ENCODE measurements at places on chromosomes 7 and 10.
A peak's percentile ranks its signal among the peaks of the same experiment; 100 is the strongest.

GRCh38 chr7:24652251-24652939 lies 79.1 kb downstream of the PALS2 start:
- DNase-seq: peak; percentile 15

DNA sequence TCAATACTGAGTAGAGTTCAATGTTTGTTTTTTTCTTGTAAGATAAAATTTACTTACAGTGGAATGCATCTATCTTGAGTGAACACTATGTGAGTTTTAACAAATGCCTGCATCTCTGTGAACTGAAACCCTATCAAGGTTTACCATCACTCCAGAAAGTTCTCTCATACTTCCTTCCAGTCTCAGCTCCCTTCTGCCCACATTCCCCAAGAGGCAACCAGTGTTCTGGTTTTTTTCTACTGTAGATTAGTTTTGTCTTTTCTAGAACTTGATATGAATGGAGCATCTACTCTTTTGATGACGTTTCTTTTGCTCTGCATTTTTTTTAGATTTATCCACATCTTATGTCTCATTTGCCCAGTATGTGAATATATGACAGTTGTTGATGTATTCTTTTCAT lies 17.1 kb downstream of the WIPI2 start:
- no peak for DNase-seq

DNA sequence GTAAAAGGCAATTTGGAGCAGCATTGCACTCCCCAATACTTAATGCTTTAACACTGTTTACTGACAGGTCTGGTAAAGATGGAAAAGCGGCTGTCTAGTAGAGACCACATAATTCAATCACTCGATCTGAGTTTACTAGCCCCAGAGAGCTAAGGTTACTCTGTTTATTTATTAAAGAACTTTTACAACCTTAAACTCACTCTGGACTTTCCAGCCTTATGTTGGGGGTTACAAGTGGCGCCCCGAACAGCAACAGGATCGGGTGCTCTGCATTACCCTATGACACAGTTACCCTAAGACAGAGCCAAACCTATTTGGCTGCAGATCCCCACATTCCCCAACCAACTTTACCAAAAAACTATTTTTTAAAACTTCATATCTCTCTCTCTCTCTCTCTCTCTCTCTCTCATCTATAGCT lies 43.9 kb downstream of the MRPS24 start:
- DNase-seq: no peak

DNA sequence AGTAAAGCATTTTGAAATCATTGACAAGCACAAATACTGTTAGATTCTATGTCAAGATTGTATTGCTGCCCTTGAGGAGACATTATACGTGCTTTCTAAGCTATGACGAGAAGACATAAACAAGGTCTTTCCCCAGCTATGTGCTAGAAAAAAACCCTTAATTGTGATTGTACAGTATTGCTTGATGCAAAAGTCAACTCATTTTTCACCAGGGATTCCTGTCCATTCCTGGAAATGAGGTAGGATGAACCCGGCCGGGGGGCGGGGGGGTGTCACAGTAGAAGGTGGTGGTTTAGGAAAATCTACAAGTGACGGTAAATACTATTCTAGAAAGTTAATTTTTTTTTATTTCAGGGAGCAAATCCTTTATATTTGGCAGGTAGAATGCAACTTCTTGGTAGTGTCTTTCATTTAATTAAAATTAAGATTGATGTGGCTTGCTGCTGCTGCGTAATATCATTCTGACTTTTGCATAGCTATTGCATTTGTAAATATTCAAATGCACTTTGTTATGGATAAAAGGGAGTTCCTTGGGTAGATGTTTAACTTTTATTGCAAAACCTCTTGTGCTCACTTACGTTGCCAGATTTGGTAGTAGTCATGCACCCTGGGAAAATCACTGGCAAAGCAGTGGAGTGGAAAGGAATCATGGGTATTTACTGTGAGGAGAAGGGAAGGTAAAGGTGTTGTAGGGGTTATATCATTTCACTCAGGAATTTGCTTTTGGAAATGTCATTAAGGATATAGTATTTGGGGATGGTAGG lies 164.4 kb upstream of the PRPS1L1 start:
- no peak for DNase-seq

GRCh38 chr7:105788356-105788755 lies 88.0 kb downstream of the ATXN7L1 start:
- no peak for DNase-seq

- DNase-seq: no peak
Observed at GRCh38 chr7:99422625-99423024, 13.9 kb downstream of the BUD31 start.

- DNase-seq: peak; percentile 16
Observed at GRCh38 chr10:133224756-133225372, 5.2 kb upstream of the UTF1 start.

- DNase-seq: no peak
Observed at GRCh38 chr7:128844777-128845311, 14.6 kb downstream of the FLNC start.

DNA sequence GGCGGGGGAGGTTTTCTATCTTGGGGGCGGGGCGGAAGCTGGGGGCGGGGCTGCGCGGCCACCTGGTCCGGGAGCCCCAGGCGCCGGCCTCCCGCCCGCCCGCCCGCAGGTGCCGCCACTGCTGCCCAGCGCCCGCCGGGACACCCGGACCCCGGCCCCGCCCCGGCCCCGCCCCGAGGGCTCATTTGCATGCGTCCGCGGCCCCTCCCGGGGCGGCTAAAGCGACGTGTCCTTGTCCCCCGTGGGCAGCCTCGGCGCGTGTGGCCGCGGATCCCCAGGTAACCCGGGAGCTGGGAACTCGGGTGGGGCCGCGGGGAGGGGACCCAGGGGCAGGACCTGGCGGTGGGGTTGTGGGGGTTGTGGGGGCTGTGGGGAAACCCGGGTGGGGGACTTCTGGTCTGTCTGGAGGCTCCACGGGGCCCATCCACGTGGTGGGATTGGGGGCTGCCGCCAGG lies at the start of gene BHLHA15:
TSS of gene BHLHA15 (plus strand) at position 219 of the 455 bp plus-strand sequence. CDS start 871 bp downstream, outside the sequence.
- no peak for DNase-seq

GRCh38 chr7:2017914-2018568 lies 214.7 kb downstream of the MAD1L1 start:
- DNase-seq: no peak

DNA sequence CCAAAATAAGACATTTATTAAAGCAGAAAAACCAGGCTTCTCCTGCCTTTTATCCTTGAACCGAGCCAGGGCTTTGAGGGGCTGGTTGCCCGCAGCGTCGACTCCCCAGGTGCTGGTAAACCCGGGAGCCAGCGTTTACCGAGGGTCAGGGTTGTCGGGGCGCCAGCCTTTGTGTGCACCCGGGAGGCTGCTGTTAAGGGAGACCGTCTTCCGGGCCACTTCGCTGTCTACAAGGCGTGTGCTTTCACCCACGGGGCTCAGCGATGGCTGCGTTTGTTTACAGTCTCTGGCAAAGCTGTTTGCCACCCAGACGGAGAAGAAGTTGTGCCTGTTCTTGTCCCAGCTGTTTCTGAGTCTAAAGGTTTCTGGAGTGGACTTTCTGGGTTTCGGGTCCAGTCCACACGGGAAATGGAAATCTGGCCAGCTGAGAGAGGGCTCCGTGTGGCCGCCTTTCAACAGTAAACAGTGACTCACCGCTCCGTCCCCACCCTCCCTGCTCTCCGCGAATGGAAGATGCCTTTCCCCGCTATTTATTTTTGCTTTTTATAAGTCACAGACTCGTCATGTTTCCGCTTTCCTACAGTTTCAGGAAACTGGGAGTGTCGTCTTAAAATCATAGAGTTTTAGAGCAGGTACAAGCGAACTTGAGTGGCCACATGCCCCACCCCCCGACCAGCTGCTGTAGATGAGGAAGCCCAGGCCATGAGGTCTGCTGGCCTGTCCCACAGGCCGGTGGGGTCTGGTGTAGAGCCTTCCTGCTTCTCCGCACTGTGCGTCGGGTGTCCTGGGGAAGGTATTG lies 2.2 kb downstream of the MAFK start:
- DNase-seq: no peak

DNA sequence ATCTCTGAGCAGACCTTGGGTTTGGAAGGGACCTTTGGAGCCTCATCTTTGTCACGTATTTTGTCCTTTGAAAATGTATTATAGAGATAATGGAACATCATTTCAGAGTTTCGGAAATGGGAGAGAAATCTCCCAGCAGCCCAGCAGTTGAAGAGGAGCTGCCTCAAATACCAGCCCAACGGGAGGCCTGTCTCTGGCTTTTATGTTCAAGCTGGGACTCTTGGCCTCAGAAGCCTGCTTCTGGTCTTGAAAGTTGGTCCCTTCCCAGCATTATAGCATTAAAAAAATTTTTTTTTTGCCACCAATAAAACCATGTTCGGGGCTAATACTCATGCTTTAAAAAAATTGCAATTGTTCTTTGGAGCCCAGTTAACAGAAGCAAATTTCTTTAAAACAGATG lies 73.4 kb upstream of the CTBP2 start:
- DNase-seq: no peak

- DNase-seq: no peak
Observed at GRCh38 chr10:126102636-126103035, 206.3 kb downstream of the FANK1 start.

DNA sequence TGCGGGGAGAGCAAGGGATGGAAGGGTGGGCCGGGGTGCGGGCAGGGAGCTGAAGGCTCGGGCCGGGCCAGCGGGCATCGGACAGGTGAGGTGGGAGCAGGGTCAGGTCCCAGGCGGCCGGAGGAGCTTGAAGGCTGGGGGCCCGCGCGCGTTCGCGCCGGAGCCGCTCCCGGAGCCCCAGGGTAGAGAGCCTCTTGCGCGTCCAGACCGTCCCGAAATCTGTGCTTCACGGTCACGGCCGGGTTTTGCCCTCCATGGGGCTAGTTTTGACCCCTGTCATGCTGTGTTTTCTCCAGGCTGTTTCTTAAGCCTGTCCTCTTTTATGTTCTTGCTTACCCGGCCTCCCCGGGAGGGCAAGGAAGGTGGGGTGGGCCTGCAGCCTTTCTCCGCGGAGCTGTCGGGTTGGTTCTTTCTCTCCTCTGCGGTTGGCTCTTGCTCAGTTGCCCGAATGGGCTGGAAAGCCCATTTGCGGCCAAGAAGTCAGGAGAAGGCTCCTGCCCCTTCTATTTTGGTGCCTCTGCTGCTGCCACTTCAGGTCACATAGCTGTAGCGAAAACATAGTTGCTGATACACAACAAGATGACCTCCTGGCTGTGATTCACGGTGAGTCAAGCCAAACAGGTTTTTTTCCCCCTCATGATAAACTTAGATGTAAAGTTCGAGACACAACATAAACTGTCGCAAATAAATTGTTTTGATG lies 650 bp downstream of the UBE2D1 start:
- DNase-seq: peak; percentile 26

DNA sequence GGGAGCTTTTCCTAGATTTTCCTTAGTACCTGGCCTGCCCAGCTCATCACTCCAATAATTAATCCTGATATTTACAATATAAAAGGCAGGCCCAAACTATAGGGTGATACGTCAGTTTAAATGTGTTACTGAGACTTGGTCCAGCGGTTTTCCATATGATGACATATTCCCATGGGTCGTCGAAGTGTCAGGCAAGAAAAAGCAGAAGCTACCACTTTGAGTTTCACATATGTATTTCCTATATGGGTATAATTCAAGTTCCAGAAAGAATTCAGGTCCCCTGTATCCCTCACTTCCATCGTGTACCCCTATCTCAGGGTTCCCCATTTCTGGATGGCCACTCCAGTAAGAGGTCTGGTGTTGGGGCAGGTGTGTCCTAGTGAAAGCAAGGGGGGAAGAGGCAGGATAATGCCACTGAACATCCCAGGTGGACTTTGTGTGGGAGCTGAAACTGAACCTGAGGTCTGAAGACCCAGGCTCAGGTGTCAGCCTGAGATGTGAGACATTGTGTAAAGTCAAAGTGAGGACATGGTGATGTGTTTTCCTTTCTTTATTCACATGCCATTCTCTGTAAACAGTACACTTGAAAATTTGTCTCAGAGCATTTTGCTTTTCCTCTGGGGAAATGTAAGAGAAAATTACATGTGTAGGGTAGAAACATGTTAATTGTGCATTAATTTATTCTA lies 167.8 kb downstream of the PLXDC2 start:
- no peak for DNase-seq

DNA sequence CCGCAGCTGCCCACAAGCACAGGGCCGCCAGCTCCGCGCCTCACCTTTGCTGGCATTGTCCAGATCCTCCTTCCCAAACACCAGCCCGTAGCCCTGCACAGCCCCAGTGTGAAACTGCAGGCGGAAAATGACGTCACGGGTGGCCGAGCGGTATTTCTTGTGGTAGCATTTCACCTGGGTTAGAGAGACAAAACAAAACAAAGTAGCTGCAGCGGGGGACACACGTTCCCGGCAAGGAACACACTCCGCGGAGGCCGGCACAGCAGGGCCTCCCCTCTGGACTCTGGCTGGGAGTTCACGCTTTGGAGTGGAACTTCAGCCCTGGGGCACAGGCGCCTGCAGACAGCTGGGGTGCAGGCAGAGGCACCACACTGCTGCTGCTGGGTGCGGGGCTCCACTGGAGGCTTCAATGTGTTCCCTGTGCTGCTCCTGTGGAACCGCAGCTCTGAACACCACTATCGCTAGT lies 181.1 kb downstream of the TNS3 start:
- DNase-seq: no peak

- DNase-seq: no peak
Observed at GRCh38 chr10:60230892-60231291, 158.8 kb downstream of the ANK3 start.

DNA sequence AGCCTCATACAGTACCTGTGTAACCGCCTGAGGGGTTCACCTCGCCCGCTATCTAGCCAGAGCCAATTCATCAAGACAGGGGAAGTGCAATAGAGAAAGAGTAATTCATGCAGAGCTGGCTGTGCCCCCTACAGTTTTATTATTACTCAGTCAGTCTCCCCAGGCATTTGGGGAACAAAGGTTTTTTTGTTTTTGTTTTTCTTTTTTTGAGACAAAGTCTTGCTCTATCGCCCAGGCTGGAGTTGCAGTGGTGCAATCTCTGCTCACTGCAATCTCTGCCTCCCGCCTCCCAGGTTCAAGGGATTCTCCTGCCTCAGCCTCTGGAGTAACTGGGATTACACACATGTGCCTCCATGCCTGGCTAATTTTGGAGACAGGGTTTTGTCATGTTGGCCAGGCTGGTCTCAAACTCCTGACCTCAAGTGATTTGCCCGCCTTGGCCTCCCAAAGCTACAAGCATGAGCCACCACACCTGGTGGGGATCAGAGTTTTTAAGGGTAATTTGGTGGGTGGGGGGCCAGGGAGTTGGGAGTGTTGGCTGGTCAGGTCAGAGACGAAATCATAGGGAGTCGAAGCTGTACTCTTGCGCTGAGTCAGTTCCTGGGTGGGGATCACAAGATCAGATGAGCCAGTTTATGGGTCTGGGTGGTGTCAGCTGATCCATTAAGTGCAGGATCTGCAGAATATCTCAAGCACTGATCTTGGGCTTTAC lies 116.5 kb downstream of the MARCHF5 start:
- no peak for DNase-seq

- no peak for DNase-seq
Observed at GRCh38 chr7:151626422-151627115, 106.9 kb upstream of the RHEB start.

- DNase-seq: no peak
Observed at GRCh38 chr10:127836176-127836575, 56.6 kb downstream of the CLRN3 start.

DNA sequence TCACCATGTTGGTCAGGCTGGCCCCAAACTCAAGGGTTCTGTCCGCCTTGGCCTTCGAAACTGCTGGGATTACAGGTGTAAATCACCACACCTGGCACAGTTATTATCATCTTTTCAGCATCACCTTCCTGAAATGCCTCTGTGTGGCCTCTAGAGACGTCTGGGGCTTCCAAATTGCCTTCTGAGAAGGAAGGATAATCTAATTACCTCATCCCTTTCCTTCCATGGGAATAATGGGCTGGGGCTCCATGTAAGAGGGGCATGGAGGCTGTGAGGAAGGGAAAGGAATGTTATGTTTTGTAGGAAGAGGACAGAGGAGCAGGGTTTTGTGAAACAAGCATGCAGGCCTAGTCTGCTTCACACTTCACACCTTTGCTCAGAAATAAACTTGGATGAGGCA lies 22.2 kb upstream of the PODXL start:
- DNase-seq: no peak

- DNase-seq: peak; percentile 83
Observed at GRCh38 chr10:86361156-86362128, 5.2 kb downstream of the GRID1 start.

All from globus pallidus (tissue), 1 donor.